Adipocyte (in vitro differentiated cells): ENCODE measurements at places on chromosomes 3 and 15.

DNA sequence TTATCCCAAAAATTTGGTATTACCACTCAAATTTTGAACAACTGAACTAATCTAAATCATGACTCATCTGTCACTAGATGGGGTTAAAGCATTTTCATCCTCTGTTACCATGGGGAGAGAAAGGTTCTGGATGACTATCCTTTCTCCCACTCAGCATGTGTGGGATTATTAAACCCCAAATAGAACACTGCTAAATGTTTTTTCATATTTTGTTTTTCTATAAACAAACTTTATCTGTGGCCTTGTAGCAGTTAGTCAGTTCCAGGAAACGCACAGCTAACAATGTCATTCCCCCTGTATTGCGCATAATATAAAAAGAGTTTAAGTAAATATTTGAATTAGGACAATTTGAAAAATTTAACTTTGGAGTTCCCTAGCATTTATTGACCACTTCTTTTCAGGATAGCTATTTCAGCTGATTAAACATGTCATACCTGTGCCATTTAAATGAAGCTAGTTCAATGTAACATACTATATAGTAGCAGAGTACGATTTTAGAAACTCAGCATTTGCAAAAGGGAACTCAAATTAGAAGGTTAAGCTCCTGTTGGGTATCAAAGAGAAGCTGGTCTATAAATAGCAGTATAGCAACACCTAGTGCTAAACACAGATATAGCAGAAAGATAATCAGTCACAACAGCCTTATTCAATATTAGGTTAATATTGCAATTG lies 9.2 kb upstream of the TMEM212 start:
- DNase-seq = peak; percentile 59

DNA sequence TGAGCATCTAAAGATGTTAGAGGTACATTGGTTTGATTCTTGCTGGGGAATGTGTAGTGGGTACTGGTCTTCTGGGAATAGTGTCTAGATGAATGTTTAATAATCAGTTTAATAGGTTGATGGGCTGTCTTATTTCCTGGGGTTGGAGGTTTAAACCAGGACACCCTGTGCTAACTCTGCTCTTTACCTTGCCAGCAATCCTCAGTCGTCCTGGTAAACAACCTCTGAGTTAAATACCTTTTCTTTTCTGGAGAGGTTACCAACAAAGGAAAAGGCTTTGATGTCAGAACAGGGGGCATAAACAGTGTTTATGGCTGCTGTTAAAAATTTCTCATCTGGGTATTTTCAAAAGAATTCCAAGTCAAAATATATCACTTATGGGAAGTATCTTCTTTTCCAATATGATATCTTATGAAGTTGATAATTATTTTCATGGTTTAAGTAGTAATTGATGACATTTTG lies 23.5 kb downstream of the MITF start:
- no peak for DNase-seq

GRCh38 chr3:10351013-10351735 lies 30.3 kb upstream of the SEC13 start:
- no peak for DNase-seq

DNA sequence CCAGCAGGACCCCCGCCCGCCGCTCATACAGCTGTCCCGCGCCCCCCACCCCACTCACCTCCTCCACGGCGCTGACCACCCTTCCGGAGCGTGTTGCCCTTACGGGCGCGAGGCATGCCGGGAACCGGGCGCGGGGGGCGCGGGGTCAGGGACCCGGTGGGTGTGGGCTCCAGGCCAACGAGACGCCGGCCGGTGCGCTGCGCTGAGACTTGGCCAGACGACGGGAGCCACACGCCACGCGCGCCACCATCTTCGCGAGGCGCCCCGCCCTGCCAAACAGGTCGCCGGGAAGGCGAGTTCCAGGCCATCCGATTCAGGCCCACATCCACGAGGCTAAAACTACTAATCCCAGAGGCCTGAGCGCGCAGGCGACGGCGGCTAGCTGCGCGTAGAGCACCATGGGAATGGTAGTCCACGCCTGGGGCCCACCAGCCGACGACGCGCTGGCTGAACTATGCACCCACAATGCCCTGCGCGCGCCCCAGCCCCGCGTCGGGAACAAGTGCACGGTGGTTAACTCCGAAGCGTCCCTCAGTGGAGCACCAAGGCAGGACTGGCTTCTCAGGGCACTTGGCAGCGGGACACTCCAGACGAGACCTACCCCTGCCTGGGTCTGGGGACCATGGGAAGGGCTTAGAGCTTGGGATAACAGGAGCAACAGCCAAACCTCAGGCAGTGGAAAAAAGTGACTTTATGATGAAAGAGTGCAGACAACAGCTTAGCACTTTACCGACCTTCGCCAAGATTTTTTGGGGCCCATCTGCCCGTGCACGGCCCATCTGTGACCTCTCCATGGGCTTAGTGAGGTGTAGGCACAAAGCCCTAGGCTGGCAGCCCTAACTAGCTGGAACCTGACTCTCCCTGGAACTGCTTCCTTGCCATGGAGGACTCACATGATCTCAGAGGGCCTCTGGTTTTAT lies at the start of gene IFRD2:
TSS of gene IFRD2 (minus strand) at position 271 of the 920 bp plus-strand sequence. CDS start at position 116, 155 bp downstream.
- peak; percentile 99 for DNase-seq

GRCh38 chr3:49882166-49882565 lies 12.5 kb upstream of the CAMKV start:
- DNase-seq = peak; percentile 19

DNA sequence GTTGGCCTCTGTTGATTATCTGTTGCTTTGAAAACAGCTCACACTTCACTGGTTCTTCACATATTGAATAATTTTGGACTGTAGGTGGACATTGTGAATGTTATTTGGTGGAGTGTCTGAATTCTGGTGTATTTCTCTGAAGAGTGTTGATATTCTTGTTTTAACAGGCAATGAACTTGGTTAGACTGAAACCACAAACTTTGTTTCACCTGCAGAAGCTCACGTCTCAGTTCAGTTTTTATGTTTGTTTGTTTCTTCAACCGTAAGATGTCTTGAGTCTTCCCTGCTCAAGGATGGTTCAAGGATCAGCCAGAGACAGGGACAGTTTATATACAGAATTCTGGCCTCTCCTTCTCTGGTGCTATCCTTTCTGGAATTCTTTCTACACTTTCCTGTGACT lies 43.6 kb downstream of the C3orf20 start:
- no peak for DNase-seq

DNA sequence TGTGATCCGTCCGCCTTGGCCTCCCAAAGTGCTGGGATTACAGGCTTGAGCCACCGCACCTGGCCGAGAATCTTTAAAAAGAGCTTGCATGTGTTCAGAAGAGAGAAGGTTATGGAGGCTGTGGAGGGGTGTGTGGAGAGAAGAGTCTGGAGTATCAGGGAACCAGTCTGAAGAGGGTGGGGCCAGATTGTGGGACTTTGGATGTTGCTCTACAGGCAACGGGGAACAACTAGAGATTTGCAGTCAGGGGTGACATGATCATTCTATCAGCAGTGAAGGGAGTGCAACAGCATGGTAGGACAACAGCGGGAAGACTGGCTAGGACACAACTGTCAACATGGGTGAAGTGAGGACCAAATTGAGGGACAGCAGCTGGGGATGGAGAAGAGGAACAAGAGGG lies 8.9 kb downstream of the SCAMP2 start:
- DNase-seq = no peak

GRCh38 chr15:35671981-35672380 lies 126.0 kb upstream of the DPH6 start:
- DNase-seq = no peak

DNA sequence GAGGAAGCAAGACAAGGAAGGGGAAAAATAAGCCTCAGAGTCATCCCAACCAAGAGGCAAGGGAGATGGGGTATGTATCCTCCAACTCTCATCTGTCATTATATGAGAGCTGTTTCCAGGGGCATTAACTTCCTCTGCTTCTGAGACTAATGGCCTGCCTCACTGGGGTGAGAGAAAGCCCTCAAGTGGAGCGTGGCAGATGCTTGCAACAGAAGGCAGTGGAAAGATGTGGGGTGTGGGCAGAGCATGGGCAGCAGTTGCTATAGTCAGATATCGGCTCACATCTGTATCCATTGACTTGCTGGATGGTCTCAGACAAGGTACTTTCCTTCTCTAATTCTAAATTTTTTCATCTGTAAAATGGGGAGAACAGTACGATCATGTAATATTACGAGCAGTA lies 81.7 kb upstream of the PLCL2 start:
- DNase-seq = no peak

- no peak for DNase-seq
Measured at GRCh38 chr3:19248767-19249166, 100.5 kb downstream of the KCNH8 start.
